ENCODE measurements at places on chromosomes 2 and 18.

DNA sequence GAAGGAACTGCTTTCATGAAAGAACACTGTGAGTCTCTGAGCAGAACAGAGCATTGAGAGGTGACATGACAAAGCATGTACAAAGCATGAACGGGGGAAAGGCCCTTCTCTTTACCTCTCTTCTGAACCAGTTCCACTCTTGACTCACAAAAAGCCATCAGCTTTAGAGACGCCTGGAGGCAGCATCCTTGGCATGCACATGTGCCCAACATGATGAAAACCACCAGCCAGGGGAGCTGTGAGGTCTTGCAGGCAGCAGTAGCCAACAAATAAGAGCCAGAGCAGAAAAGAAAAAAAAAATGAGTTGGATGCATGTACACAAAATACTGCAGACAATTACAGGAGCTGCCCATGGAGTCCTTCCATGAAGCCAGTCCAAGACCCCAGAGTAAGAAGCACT is 95.5 kb upstream of the AGAP1 start:
- DNase-seq = no peak

DNA sequence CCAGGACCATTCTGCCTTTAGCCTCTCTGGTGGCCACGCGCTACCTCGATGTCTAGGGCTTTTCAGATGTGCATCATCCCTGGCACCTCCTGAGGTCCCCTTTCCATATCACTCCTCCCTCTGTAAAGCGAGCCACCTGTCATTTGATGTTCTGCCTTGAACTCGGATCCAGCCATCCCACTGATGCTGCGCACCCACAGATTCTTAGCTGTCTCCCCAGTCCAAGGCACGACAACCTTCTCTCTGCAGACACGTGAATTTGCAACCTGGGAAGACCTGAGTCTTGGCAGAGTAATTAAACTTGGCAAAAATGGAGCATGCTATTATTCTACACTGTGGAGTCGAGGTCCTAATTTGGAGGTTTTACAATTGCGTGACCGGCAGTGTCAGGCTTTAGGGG is 61.9 kb downstream of the NGEF start:
- DNase-seq = no peak

- no peak for DNase-seq
These were observed 199.9 kb upstream of the FN1 start for GRCh38 chr2:215635788-215636139.

GRCh38 chr2:161662373-161662772 is 38.2 kb downstream of the SLC4A10 start:
- no peak for DNase-seq

- DNase-seq = no peak
These were observed 258.3 kb downstream of the MBD5 start for GRCh38 chr2:148279216-148279615.

- DNase-seq = no peak
These were observed 49.0 kb downstream of the CDK15 start for GRCh38 chr2:201855356-201855755.

- DNase-seq = no peak
These were observed 62.6 kb downstream of the KCTD18 start for GRCh38 chr2:200447139-200447855.

DNA sequence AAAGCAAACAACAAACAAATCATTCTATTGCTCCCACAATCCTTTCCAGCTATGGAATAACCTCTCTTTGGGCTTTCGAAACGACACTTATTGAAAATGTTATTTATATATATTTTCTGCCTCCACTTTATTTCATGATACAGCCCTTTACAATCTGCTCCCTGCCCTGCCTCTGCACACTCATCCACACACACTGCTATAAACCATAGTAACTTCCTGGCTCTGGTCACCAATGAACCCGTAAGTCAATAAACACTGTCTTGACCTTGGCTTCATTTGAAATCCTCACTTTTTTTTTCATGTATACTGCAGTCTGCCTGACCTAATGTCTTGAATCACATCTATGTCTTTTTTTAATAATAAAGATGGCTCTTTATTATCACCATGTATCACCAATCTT is 161.5 kb downstream of the SLC39A10 start:
- no peak for DNase-seq

DNA sequence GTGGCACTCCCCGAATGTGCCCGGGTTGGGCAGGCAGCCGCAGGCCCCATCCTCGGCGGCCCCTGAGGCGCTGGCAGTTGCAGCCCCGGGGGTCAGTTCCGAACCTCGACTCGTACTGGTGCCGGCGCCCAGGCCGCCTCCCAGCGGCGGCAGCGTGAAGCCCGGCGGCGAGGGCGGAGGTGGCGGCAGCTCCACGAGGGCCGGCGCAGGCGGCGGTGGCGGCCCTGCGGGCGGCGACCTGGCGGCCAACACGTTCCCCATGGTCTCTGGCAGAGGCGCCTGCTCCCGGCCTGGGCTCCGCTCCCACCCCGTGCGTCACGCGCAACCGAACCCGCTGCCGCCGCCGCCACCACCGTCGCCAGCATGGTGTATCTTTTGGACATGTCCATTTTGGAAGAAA is 196.3 kb downstream of the CCDC74A start:
- no peak for DNase-seq

- DNase-seq = no peak
These were observed 47.6 kb upstream of the ZFP36L2 start for GRCh38 chr2:43274055-43274454.
